Smooth muscle cell of the brain vasculature (primary cell): ENCODE measurements at places on chromosomes 2 and 18.

DNA sequence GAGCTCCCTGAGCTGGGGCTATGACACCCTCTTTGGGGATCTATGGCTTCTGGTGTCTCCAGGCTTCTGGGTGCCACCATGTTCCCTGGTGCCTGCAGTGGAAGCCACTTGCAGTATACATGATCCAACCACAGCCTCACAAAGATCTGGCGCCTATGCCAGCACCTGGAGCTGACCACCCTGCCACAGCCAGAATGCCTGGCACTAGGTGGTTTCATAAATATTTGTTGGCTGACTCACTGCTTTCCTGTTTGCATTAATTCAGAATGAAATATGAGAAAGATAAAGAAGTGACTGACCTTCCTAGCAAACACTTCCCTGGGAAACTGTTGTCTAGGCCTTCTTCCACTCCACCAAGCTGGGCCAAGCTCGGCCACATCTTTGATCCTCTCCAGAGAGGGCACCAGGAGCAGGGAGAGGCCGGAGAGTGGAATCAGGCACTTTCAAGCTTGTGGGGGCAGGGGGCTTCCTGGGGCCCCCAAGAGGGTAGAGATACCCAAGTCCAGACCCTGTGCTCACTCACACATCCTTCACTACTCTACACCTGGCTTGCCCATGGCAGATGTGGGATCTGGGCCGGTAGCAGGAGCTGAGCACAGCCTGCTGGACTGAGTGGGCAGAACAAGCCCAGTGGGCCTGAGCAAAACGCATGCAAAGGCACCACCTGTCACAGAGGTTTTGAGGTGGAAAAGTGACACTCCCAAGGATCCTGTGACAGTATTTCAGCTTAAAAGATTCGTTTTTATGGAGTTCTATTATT is 565.7 kb downstream of the SLC4A3 start:
- no peak for DNase-seq

- DNase-seq, result no peak
Measured at GRCh38 chr2:30348825-30349224, 98.2 kb upstream of the LCLAT1 start.

GRCh38 chr2:216474925-216475670 is 23.5 kb upstream of the RPL37A start:
- DNase-seq, result no peak

DNA sequence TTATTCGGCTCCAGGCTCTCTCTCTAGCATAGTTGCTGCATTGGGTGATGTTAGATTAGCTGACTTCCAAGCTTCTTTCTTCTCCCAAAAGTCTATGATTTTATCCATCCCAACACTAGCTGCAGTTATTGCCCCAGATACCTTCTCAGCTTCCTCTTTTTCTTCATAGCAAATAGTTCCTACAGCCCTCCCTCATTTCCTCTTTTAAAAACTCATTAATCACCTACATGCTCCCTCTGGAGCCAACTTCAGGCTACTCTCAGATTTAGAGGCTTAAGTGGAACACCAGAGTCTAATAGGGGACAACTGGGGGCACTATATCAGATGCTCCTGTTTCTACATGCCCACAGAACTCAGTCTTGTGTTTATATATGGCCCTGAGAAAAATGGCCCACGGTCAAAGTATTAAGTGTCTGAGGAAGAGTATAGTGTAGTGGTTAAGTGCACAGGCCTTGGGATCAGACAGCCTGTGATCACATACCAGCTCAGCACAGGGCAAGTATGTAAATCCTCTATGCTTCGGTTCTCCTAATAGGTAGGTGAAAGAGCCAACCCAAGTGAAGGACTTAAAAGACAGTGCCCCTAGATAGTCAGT is 241.9 kb upstream of the SLC14A2 start:
- DNase-seq, result no peak

DNA sequence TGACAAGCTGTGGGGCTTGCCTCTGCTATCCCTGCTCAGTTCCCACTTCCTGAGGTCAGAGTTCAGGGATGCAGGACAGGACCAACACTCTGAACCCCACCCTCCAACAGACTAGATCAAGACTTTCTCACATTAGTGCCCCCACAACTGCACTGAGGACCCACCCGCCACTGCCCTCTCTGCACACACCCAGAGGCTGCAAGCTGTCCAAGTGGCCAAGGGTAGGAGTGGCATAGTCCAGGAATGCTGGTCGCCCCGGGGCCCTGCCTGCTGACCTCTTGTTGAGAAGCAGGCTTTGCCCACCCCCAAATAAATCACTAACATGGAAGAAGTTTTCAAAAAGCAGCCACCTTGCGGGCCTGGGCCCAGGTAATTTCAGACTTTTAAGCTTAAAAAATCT is 5.5 kb upstream of the KIF1A start:
- DNase-seq, result no peak

DNA sequence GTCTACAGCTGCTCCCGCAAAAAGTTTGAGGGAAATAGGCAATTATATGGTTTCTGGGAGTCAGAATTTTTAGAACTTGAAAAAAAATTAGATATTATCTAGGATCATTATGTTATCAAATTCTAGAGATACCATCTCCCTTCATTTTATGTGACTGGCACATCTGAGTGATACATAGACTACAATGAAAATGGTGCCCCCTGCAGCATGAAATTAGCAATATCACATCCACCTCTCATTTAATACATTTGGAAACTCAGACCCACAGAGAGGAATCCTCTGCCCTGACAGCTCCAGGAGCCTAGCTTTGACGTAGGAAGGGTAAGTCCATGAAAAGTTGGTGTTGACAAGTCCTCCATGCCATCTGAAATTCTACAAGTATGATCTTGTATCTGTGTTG is 381.6 kb downstream of the SUCLG1 start:
- no peak for DNase-seq

- DNase-seq, result no peak
Measured at GRCh38 chr2:149991576-149991975, 404.0 kb upstream of the MMADHC start.

- no peak for DNase-seq
Measured at GRCh38 chr2:63424329-63425078, 163.8 kb downstream of the WDPCP start.

DNA sequence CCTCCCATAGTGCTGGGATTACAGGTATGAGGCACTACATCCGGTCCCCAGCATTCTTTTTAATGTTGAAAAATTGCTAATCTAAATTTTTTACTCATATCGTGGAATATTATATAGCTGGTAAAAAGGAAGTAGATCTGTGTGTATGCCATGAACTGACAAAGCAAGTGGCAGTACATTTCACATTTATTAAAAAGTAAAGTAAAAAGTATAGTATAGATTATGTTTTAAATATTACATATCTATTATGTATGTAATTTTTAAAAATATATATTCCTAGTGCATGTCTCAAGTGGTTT is 25.1 kb downstream of the PLEKHB2 start:
- DNase-seq, result no peak
